ENCODE measurements at places on chromosomes 5 and 9. TPM values are rescaled to one million over a fixed set of nuclear protein-coding genes. Genes with fewer than 3 reads are reported as not detected.

- no peak for DNase-seq
Observed at GRCh38 chr5:163190283-163190682, 247.1 kb upstream of the CCNG1 start.

GRCh38 chr5:7828269-7828668 is 22.7 kb downstream of the CFAP90 start:
- DNase-seq, result no peak

GRCh38 chr9:129102095-129102525 is 8.5 kb downstream of the CRAT start:
- no peak for DNase-seq

DNA sequence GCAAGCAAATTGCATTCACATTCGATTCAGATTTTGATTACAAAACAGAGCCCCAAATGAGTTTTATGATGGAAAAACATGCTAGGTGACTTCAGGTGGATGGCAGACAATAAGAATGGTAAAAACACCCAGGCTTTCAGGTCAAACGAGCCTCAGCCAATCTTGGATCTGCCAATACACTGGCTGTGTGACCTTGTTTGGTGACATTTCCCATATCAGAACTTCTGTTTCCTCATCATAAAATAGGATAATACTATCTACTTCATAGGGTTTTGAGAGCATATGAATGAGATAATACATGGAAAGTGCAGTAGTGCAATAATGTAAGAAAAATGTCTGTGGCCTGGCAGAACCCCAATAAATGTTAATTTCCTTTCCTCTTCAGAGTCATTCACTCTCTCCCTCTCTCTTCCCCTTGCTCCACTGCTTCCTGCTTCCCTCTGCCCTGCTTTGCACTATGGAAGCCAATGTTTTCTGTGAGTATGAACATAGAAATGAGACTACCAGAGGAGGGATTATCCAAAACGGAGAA is 54.7 kb downstream of the SH3RF2 start:
- no peak for DNase-seq

DNA sequence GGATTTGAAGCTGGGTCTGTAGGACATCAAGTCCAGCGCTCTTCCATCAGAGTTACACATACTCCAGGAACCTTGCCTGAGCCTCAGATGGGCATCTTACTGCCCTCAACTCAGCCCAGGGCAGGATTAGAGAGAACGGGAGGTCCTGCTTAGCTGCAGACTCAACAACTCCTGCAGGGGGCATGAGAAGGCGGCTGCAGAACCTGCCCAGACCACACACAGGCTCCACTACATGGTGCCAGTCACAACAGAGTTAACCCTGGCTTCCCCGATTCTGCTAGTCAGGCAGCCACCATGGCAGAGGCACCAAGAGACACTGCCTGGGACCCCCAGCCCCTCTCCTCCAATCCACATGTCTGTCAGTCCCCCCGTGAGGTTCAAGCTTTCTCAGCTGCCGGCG is 23.9 kb upstream of the CPLX2 start:
- DNase-seq, result no peak

- no peak for DNase-seq
Observed at GRCh38 chr9:126150411-126151030, 176.1 kb upstream of the MVB12B start.

DNA sequence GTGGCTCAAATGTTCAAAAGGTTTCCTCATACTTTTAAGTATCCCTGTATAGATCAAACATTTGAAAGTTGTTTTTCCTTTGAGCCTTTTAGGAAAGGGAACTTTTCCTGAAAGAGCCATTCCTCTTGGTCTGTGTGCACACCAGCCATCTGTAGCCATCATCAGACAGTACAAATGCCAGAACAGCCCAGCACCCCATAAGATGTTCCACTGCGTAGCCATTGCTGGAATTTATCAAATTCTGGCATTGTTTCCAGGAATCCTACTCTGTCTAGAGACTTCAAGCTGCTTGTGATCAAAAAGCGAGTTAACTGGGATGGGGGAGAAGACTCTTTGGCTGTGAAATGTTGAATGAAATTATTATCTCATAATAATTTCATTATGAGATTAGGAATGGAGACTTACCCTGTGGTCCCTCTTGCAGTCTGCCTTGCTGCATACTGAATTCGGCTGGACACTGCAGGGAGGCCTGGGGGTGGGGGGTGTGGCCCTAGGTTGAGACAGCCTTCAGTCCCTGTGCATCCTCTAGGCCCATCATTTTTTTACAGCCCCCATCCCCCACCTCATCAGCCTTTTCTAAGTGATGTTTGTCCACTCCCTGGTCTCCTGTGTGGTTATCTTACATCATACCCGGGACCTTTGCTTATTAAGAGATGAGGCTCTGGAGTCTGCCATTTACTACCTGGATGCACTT is 99.8 kb downstream of the RALGPS1 start:
- DNase-seq, result no peak

DNA sequence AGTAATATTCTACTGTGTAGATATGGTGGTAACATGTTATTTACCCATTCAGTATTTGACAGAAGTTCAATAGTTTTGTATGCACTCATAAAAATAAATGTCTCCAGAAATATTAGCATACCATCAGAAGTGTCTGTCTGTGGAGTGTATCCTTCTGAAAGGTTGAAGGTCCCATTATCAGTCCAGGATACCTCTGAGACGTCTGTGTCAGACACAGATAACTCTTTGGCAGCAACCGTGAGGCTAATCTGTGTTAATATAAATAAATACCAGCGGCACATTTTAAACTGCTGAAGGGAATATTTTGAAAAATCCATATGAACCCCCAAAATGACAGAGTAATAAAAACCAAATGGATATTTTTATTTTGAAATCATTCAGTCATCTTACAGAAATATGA is 11.9 kb upstream of the ZNF622 start:
- no peak for DNase-seq

GRCh38 chr9:105047742-105048041 is 119.7 kb upstream of the ABCA1 start:
- no peak for DNase-seq

DNA sequence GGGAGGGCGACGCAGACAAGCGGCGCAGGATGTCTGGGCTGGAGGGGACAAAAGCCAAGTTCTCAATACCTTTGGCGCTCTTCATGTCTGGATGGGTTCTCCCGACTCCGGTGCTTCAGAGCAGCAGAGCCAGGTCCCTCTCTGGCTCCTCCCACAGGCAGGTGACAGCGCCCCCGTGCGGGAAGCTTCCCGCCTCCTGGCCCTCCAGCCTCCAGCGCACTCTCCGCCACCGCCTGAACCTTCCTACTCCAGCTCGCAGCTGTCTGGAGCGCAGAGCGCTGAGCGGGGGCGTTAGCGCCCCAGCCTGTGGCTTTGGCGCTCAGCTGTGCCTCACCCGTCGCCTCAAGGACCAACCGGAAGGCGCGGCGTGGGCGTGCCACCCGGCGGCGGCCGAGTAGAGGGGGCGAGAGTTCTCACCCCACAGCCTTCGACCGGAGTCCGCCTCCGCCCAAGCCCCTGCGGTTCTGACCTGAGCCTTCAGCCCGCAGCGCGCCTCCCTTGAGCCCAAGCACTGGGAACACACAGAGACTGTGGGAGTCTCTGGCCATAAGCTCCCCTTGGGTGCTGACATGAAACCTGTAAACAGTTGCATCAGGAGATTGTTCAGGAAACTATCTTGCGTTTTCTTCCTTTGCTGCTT is at the start of gene SLCO4C1:
Gene SLCO4C1, minus strand, starts transcription at position 107 of the 640 bp plus-strand sequence. Its CDS starts 22 bp downstream, at position 85.
- DNase-seq, result peak; percentile 91

- DNase-seq, result no peak
Observed at GRCh38 chr5:38453506-38453905, 102.9 kb downstream of the LIFR start.

GRCh38 chr9:133170716-133171115 is 7.0 kb upstream of the GBGT1 start:
- no peak for DNase-seq

DNA sequence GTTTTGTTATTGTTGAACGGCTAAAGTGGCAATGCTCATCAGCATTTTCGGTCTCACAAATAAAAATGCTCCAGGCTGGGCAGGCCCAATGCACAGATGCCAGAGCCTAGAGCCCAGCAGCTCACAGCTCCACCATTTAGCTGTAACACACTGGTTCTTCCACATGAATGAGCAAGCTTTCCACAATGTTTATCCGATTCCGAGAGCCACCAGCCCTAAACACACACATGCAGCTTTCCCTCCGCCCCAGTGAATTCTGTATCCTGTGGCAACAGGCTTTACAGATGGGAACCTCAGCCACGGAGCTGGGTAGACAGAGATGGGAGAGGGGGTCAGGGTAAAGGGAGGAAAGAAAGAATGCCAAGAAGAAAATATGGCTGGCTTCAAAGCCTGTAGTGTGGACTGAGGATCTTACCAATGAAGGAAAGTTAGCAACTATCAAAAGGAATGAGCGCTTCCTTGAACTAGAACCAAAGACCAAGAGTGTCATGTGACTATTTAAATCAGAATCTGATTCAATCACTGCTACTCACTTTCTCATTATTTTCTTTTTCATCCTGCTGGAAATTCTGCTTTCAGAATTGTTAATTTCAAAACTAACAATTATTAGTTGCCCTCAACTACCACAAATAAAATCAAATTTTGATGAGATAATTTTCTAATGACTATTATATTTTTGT is 77.1 kb downstream of the MRPS27 start:
- DNase-seq, result no peak

GRCh38 chr5:90982576-90982975 is 400.5 kb downstream of the ARRDC3 start:
- DNase-seq, result no peak

- peak; percentile 67 for DNase-seq
Observed at GRCh38 chr9:131395157-131396098, 1.5 kb downstream of the PRRC2B start.

GRCh38 chr5:125372694-125373631 is 626.5 kb upstream of the ZNF608 start:
- no peak for DNase-seq

DNA sequence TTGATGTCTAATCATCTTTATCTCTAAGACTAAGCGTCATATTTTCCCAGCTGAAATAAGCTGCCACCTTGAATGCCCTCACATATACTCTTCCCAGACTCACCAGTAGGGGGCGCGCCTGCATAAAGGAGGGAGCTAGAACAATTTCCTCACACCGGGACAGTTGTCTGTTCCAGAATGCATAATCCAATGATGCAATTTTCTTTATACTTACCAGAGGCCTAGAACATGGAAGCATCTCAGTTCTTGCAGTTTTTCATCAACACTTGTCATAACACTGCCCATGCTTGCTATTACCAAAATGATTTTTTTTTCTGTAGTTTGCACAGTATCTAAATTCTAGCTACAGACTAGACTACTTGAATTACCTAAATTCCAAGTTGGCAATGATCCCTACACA is 203.9 kb downstream of the FRMD3 start:
- DNase-seq, result peak; percentile 60

DNA sequence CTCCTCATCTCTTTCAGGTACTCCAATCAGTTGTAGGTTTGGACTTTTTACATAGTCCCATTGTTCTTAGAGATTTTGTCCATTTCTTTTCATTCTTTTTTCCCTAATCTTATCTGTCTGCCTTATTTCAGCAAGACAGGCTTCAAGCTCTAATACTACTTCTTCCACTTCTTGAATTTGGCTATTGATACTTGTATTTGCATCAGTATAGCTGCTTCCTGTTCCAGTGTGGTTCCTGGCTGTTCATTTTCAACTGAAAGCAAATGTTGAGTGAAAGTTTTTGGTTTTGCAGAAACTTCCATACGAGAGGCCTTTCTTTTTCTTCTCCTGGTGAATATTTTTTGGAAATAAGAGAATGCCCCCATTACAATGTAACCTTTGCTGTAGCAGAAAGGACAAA is 12.0 kb upstream of the IFNA1 start:
- DNase-seq, result no peak

- no peak for DNase-seq
Observed at GRCh38 chr5:33608344-33609041, 167.7 kb downstream of the TARS1 start.

- DNase-seq, result no peak
Observed at GRCh38 chr9:95930277-95930676, 54.8 kb downstream of the ERCC6L2 start.

- no peak for DNase-seq
Observed at GRCh38 chr9:79695531-79696175, 123.9 kb downstream of the TLE4 start.

- no peak for DNase-seq
Observed at GRCh38 chr5:174294891-174295620, 249.6 kb downstream of the NSG2 start.

DNA sequence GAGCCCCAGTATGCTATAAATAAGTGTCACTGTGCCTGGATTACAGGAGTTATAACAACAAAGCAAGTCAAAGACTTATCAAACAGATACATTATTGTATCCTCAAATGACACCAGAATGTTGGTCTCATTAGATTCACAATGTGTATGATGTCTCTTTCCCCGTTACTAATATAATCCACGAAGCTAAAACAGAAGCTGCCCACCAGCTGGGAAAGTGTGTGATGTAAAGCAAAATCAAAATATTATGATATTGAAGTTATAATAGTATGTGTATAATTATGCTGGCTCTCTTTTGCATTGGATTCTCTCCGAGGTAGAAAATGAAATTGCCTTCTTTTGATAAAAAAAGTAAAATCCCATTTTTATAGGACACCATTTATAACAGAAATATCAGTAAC is 127.3 kb upstream of the MAN2A1 start:
- no peak for DNase-seq

DNA sequence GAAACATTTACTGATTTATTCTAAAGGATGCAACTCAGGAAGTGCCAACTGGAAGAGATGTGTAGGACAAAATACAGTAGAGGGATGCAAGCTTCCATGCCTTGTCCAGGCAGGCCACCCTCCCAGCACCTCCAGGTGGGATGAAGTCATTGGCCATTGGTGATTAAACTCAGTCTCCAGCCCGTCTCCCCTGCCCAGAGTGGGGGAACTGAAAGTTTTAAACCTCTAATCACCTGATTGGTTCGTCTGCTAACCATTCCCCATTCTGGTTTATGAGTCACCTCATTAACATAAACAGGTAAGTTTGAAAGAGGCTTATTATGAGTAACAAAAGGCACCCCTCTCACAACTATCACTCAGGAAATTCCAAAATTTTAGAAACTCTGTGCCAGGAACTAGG is 8.1 kb downstream of the TNFAIP8 start:
- no peak for DNase-seq

NIPSNAP3A gene
- total RNA-seq, result 52.5 TPM

ZBTB26 gene
- 4.7 TPM for total RNA-seq

PROB1 gene
- 0.55 TPM for total RNA-seq

LECT2 gene
- total RNA-seq, result not detected

STPG3 gene
- not detected for total RNA-seq

AGXT2 gene
- not detected for total RNA-seq

SLC6A7 gene
- total RNA-seq, result 13.2 TPM

NMUR2 gene
- not detected for total RNA-seq

FBP2 gene
- not detected for total RNA-seq

PPIP5K2 gene
- total RNA-seq, result 75.2 TPM

TMEFF1 gene
- total RNA-seq, result not detected

PTPA gene
- total RNA-seq, result 90.8 TPM

C5orf63 gene
- total RNA-seq, result 11.0 TPM

DRD1 gene
- 0.09 TPM for total RNA-seq

CARTPT gene
- 0.39 TPM for total RNA-seq

PCA3 gene
- total RNA-seq, result not detected
